ENCODE measurements at places on chromosomes 12 and 14.

GRCh38 chr12:65742018-65743010 is 82.0 kb upstream of the HMGA2 start:
- peak; percentile 59 for DNase-seq

DNA sequence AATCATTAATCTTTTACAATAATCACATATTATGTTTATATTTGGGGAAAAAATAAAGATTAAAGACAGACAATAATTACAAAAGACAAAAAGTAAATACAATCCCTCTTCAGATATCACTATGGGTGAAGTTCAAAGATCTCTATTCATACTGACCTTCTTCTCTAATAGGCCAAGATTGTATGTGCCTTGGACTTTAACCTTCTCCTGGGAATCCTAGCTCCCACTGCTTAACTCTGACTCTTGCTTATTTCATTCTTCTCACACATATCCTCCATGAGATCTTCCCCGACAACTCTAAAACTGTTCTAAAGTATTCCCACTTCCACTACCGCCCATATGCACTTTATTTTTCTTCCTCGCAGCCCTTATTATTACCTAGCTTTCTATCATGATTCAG is 83.8 kb downstream of the EEA1 start:
- no peak for DNase-seq

GRCh38 chr12:98799822-98800221 is 154.7 kb downstream of the APAF1 start:
- no peak for DNase-seq

DNA sequence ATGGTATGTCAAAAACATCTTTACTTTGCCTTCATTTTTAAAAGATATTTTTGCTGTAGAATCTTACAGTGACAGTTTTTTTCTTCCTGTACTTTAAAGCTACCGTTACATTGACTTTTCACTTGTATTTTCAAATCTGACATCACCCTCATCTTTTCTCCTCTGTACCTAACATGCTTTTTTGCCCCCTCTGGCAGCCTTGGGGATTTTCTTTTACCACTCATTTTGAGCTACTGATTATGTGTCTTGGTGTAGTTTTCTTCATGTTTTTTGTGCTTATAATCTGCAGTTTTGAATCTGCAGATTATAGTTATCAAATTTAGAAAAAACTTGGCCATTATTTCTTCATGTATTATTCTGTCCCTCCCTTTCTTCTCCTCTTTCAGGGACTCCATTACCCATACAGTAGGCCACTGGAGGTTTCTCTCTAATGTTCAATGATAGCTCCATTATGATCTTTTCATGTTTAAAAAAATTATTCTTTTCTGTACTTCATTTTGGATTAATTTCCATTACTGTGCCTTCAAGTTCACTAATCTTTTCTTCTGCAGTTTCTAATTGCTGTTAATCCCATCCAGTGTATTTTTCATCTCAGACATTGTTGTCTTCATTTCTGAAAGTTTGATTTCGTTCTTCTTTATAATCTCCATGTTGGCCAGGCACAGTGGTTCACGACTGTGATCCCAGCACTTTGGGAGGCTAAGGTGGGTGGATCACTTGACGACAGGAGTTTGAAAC is 70.0 kb downstream of the ACADS start:
- DNase-seq: no peak

DNA sequence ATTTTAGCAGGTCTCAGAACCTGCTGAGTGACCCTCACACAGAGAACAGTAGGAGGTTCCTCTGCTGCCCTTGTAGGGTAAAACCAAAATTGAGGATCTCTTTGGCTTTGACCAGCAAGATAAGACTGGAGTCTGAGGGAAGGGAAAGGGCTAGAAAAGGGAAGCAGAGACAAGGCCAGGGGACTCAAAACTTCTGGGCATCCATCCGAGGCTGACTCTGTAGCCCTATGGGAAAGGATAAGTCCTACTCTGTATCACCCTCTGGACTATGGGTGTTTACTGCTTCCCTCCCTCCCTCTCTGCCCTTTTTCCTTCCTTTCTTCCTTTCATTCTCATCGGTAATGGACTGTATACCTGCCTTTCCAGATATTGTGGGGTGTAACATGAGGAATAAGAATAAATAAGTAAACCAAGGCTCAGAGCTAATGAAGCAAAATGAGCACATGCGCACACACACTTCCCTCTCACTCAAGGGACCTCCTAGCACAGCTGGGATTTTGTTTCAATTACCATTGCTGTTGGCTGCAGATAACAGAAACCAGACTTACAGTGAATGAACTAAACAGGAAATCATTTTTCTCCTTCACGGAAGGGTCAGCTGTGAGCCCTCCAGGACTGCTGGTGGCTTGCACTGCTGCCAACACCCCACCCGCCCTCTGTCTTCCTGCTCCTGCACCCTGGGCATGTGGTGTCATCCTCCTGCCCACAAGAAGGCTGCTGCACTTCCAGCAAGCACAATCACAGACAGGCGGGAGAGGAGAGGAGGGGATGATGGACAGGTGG is 404.4 kb upstream of the CCDC196 start:
- DNase-seq: no peak

DNA sequence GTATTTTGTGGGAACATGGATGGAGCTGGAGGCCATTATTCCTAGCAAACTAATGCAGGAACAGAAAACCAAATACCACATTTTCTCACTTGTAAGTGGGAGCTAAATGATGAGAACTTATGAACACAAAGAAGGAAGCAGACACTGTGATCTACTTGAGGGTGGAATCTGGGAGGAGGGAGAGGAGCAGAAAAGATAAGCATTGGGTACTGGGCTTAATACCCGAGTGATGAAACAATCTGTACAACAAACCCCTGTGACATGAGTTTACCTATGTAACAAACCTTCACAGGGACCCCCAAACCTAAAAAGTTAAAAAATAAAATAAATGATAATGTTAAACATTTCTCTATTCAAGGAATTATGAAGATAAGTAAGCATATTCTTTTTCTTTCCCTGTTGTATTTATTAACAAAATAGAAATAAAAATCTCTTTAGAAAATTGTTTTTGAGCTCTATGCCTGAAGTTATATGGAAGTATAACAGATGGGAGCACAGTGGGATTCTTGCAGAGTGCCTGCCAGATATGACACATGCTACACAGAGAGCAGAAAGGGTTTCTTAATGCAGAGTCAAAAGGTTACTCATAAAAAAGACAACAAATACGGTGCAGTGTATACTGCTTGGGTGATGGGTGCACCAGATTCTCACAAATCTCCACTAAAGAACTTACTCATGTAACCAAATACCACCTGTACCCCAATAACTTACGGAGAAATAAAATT is 52.0 kb upstream of the SYNE2 start:
- peak; percentile 9 for DNase-seq

DNA sequence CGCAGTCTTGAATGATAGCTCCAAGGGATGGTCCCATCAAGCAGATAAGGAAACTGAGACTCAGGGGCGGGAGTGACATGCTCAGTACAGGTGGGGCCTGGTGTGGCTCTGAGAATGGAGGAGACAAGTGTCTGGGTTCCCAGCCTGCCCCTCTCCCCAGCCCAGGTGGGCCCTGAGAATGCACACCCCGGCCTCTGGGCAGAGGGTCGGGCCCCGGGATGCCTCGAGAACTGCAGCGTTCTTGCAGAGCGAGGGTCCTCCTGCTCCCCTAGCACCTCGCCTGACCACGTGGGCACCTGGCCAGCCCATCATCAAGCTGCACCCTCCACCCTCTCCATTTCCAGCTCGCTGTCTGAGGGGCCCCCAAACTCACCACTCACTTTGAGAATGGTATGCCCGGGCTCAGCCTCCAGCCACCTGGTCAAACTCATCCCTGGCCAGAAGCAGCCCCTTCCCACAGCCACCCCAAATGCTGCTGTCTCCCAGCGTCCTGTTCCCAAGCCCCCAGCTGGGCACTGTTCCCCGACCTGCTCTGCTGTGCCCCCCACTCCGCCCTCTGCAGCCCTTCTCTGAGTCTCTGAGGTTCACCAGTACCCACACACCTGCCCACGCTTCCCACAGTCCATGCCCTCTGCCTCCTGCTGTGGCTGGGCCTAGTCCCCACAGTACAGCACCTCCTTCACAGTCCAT is 44.3 kb downstream of the CYP46A1 start:
- no peak for DNase-seq

DNA sequence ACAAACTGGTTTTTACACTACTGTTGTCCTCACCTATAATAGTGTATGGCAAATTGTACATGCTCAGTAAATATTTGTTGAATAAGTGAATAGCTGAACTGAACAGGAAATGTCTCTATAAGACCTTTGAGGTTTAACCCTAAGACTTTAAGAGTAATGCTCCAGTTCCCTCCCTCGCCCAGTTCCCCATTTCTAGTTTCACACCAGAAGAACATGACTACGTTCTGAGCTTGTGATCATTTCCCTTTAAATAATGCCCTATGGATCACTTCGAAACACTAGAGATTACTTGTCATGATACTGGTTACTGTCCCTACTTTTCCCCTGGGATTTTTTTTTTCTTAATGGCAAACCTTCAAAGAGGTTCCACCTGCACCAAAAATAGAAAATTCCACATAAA is 69.3 kb downstream of the PRKD1 start:
- no peak for DNase-seq
